ENCODE measurements at places on chromosomes 2 and 18.
A peak's percentile ranks its signal among the peaks of the same experiment; 100 is the strongest.

- no peak for DNase-seq
These were observed 356.1 kb upstream of the ZC3H15 start for GRCh38 chr2:186129767-186130581.

- DNase-seq, result no peak
These were observed 319.0 kb downstream of the LRRTM1 start for GRCh38 chr2:79985571-79985970.

GRCh38 chr18:2680216-2680792, 24.8 kb downstream of the SMCHD1 start:
- DNase-seq, result peak; percentile 22

GRCh38 chr18:13265911-13266217, 47.3 kb downstream of the LDLRAD4 start:
- DNase-seq, result no peak

DNA sequence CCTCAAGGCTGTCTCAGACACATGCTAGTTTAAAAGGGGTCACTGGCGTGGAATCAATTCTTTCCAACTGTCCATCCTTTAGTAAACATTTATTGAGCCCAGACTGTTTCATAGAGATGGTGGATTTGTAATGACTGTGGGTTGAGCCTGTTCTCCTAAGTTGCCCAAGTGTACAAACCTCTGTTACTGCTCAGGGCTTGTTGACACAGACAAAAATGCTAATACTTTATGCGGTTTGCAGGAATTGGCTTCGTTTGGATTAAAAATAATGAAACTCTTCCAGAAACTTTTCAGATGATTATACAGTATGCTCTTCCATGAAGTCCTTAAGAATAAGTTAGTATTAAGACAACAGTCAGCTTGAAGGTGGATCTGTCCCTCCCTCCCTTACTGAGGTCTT, 83.6 kb upstream of the MGAT5 start:
- DNase-seq, result no peak

Data from OCI-M1 (cell line).